ENCODE measurements at places on chromosomes 4 and X.

GRCh38 chrX:153448556-153449367 lies 2.9 kb upstream of the TREX2 start:
- no peak for DNase-seq

- DNase-seq = no peak
These were observed 27.0 kb downstream of the DHX15 start for GRCh38 chr4:24557026-24558025.

GRCh38 chr4:184450743-184451535 lies 23.4 kb downstream of the IRF2 start:
- DNase-seq = no peak

DNA sequence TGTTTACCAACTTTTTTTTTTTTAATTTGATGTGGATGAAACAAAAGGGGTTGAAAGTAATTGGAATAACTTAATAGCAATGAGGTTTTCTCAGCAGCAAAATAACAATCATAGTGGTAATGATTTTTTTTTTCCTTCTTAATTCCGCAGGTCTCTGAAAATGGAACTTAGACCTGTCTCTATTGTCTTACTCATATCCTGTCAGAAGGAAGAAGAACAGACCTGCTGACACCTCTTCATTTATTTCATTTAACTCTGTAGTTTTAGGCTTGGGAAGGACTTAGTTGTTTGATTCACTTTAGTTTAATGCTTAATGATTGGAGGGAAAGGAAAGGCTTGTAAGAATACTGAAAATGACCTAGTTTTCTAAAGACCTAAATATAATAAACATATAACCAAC lies 9.0 kb downstream of the PCDH18 start:
- no peak for DNase-seq

GRCh38 chr4:112633477-112634235 lies 3.1 kb downstream of the ZGRF1 start:
- no peak for DNase-seq

- DNase-seq = no peak
These were observed 8.9 kb upstream of the SMIM43 start for GRCh38 chr4:121773883-121774282.

GRCh38 chr4:22417408-22417807 lies 98.5 kb downstream of the ADGRA3 start:
- no peak for DNase-seq

DNA sequence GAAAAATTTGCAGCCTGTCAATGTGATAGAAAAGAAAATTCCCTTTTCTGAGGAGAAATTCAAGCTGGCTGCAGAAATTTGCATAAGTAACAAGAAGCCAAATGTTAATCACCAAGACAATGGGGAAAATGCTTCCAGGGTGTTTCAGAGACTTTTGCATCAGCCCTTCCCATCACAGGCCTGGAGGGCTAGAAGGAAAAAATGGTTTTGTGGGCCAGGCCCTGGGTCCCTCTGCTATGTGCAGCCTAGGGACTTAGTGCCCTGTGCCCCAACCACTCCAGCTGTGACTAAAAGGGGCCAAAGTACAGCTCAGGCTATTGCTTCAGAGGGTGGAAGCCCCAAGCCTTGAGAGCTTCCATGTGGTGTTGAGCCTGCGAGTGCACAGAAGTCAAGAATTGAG lies 23.9 kb downstream of the ZNF275 start:
- DNase-seq = no peak

Data from stimulated activated naive CD8-positive, alpha-beta T cell treated with anti-CD3 and anti-CD28 coated beads, Interleukin-15, Interleukin-2, amounts not matched to agents 100 U/mL and 50 U/mL, for 24 hours (primary cell).